ENCODE measurements at places on chromosomes 7 and 10.
A peak's percentile ranks its signal among the peaks of the same experiment; 100 is the strongest.

GRCh38 chr10:104311184-104311720, 27.0 kb downstream of the ITPRIP start:
- DNase-seq, result no peak

- no peak for DNase-seq
Measured at GRCh38 chr10:116138897-116139296, 134.1 kb downstream of the GFRA1 start.

GRCh38 chr7:156611014-156612010, 29.3 kb upstream of the RNF32 start:
- DNase-seq, result no peak

- no peak for DNase-seq
Measured at GRCh38 chr7:28544453-28545117, 132.3 kb downstream of the CREB5 start.

DNA sequence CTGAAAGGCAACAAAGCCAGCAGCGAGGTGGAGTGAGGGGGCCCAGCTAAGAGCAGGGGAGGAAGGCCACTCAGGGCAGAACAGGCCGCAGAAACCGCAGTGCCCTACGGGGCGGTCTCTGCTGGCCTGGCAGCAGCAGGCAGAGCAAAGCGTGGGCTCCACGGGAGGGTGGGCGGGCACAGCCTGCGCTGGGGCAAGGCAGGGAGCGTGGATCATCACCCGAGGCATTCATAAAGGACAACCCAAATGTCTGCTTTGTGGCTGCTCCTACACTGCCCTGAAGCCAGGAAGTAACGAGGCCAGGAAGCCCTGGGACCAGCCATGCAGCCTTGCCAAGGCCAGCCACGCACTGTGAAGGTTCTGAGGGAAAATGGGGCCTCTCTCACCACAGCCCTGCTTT, 127.5 kb downstream of the MAD1L1 start:
- no peak for DNase-seq

- DNase-seq, result peak; percentile 28
Measured at GRCh38 chr7:81267508-81267907, 348.7 kb upstream of the SEMA3C start.

DNA sequence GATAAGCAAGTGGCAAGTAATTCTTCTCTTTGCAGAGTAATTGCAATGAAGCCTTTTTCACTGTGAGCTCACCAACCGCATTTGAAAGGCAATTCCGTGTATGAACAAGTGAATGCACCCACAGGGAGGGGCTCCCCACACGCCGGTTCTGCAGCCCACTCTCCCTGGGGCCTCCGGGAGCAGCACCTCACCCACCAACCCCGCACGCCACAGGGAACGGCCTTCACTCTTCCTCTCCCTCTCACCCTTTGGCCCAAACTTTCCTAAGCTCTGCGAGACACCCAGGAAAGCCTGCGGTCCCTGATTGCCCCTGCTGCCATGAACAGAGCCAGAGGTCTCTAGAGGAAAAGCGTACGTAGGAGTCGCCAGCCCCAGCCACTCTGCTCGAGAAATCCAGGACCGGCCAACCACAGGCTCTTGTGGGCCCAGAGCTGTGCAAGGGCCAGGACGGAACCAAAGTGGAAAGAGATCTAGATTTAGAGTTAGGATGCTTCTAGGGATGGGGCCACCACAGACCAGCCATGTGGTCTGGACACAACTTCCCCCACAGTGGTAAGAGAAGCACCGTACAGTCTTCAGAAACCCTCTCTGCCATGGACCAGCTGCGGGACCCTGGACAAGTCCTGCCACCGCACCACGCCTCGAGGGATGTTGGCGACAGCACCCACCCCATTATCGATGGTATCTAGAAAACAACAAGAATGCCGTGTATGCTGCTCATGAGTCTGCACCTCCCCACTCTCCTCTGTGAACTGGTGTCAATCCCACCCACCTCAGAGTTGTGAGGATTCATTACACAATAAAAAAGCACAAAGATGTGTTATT, 3.6 kb downstream of the WDR86 start:
- no peak for DNase-seq

- no peak for DNase-seq
Measured at GRCh38 chr10:6064119-6064518, 2.0 kb upstream of the IL2RA start.

GRCh38 chr7:107957436-107957835, 45.5 kb downstream of the LAMB1 start:
- no peak for DNase-seq

GRCh38 chr10:50310560-50311174, 59.4 kb upstream of the ASAH2 start:
- no peak for DNase-seq

DNA sequence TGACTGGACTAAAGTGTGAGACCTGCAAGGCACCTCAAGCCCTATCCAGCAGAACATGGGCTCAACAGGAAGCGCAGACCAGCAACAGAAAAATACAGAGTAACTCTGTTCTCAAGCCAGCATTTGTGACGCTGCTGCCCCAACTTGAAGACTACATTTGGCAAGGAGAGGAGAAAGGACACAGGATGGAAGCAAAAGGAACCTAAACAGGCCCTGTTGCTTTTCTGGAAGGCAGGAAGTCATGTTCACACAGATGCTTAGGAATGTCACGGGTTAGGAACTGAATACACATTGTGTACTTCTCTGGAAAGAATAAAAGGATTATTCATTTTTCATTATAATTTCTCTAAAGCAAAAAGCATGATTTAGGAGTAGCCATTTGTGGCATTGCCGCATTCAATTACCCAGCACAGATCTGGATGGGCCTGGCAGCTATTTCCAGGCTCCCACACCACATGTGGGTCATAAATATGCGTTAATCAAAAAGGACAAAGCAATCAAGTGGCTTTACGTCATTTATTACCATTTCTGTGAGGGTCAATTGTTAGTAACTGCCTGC, 19.8 kb upstream of the TOMM7 start:
- DNase-seq, result no peak

- DNase-seq, result no peak
Measured at GRCh38 chr10:7529638-7530037, 118.8 kb upstream of the SFMBT2 start.

DNA sequence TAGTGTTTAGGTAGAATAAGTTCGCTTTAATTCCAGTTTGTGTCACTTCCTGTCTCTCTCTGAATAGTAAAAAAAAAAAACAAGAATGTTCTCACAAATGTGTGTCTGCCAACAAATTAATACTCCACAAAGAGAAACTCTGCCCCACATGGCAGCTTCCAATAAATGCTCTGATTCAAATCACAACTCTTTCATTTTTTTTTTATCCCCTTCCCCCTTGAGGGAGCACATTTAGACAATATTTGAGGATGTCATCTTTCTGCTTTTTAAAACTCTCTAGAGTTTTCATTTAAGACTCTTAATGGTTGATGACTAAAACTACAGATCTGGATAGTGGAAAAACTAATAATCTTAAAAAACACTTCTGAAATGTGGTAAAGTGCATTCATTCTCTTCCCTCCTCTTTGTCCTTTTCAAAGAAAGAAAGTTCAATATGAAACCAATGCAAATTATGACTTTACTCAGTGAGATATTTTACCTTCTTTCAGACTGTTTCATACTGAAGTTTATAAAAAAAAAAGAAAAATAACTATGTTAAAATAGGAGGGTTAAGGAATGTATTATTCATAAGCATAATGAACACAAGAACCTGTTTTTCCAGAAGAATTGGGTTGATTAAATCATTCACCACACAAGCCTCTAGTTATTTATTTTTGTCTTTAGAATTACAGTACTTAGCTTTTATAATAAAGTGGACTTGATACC, 42.3 kb downstream of the ARID5B start:
- no peak for DNase-seq

- no peak for DNase-seq
Measured at GRCh38 chr10:71632896-71633600, 86.5 kb downstream of the C10orf105 start.

GRCh38 chr10:71795248-71795647, 21.9 kb upstream of the VSIR start:
- DNase-seq, result no peak

- no peak for DNase-seq
Measured at GRCh38 chr10:127618797-127619196, 69.7 kb downstream of the NPS start.

GRCh38 chr7:97145068-97145467, 27.6 kb downstream of the SDHAF3 start:
- no peak for DNase-seq

GRCh38 chr7:50835156-50835555, 52.5 kb upstream of the GRB10 start:
- DNase-seq, result no peak

- DNase-seq, result no peak
Measured at GRCh38 chr10:71573562-71574518, 145.7 kb downstream of the C10orf105 start.

- DNase-seq, result no peak
Measured at GRCh38 chr10:70698211-70698610, 25.9 kb downstream of the ADAMTS14 start.

GRCh38 chr10:92799568-92799967, 48.8 kb upstream of the EXOC6 start:
- no peak for DNase-seq

GRCh38 chr7:54349229-54349628, 192.9 kb upstream of the VSTM2A start:
- peak; percentile 39 for DNase-seq

DNA sequence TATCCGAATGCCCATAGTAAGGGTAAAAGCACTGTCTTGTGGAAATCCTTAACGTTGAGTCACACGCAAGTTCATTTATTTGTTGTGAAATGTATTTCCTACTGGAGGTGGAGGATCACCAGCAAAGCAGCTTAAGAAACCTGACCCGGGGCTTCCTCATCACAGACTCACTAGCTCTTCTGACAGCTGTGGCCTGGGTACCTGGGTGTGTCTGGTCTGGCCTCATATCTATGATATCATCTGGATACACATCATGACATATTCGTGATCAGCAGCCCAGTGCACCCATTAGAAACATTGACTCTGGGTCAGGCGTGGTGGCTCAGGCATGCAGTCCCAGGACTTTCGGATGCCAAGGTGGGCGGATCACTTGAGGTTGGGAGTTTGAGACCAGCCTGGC, 8.8 kb downstream of the DRGX start:
- DNase-seq, result peak; percentile 97

GRCh38 chr7:91941450-91941849, 788 bp downstream of the AKAP9 start:
- no peak for DNase-seq

GRCh38 chr10:1968257-1969033, 231.1 kb upstream of the ADARB2 start:
- no peak for DNase-seq

GRCh38 chr10:127537924-127538323, 11.2 kb upstream of the NPS start:
- DNase-seq, result no peak

DNA sequence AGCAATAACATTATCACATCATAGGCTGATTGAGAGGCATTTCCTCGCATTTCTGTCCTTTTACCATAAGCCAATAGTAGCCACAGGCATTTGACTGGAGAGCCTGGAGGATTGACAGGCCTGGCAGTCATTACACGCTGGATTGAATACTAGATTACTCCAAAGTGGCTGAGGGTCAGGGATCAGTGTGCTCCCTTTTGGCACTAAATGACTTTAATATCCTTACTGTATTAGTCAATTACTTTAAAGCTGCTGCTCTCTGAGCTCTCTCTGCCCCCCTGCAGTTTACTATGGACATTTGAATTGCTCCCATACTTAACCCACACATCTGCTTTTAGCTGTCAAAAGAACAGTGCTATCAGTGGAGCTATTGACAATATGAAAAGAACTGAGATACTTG, 302.0 kb downstream of the TFEC start:
- no peak for DNase-seq

- no peak for DNase-seq
Measured at GRCh38 chr7:39433550-39433949, 132.7 kb upstream of the YAE1 start.

- no peak for DNase-seq
Measured at GRCh38 chr10:42482411-42482810, 156.0 kb downstream of the ZNF33B start.

DNA sequence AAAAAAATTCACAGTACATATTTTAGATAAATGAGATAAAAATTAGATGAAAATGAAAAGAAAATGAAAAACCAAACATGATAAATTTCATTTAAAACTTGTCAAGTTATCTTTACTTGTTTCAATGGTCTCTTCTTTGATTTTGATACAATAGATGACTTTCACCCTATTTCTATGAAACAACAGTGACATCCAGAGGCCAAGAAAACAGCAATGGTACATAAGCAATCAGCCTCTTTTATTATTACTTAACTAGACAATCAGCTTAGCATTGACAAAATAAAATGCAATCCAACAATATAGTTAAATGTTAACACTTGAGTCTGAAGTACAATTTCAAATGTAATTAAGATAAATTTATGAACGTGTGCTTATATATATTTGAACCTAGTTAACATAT, 74.8 kb upstream of the GPR37 start:
- no peak for DNase-seq

- no peak for DNase-seq
Measured at GRCh38 chr10:102119417-102120141, 589 bp downstream of the LDB1 start.

DNA sequence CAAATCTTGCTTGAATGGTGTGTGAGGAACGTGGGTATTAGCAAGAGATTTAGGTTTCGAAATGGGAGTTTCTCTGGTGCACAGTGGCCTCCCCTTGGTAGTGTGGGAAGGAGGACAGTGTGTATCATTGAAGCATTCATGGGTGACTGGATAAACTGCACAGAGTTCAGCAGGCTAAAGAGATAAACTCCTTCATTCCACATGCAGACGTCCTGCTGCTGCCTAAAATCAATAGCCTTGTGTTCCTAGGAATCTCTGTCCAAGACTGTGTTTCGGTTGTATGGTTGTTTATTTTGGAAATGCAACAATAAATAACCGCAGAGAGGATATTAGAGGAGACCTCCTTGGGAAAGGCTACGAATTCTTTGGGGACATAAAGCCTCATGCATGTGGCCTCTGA, 100.9 kb upstream of the FAM171A1 start:
- DNase-seq, result no peak

DNA sequence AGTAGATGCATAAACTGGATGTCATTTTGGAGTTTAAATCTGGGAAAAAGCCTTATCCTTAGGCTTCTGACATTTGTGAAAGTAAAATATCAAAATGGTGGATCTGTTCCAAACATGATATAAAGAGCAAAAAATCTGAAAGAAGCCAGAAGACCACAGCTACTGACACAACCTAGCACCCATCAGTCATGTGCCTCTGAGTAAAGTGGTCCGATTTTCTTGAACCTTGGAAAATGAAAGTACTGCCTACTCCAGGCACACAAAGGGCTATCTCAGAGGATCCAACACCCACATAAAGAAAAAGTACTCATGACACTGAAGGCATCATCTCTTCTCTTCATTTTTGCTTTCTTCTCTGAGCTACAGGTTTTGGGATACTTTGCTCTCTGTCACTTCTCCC, 150.7 kb downstream of the KMT2E start:
- DNase-seq, result no peak

DNA sequence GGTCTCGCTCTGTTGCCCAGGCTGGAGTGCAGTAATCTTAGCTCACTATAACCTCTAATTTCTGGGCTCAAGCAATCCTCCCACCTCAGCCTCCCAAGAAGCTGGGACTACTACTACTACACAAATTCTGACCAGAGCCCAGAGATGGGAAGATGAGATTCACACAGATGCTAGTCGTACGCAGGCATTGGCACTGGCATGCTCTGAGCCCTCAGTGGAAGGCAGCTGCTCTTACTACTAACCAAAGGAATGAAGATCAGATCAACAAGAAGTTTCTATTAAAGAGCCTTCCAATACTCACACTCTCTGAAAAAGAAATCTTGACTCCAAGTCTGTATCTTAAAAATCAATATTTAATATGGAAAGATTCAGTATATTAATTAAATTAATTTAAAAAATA, 10.7 kb downstream of the GDF2 start:
- no peak for DNase-seq
